ENCODE measurements at places on chromosomes 2 and 18.

DNA sequence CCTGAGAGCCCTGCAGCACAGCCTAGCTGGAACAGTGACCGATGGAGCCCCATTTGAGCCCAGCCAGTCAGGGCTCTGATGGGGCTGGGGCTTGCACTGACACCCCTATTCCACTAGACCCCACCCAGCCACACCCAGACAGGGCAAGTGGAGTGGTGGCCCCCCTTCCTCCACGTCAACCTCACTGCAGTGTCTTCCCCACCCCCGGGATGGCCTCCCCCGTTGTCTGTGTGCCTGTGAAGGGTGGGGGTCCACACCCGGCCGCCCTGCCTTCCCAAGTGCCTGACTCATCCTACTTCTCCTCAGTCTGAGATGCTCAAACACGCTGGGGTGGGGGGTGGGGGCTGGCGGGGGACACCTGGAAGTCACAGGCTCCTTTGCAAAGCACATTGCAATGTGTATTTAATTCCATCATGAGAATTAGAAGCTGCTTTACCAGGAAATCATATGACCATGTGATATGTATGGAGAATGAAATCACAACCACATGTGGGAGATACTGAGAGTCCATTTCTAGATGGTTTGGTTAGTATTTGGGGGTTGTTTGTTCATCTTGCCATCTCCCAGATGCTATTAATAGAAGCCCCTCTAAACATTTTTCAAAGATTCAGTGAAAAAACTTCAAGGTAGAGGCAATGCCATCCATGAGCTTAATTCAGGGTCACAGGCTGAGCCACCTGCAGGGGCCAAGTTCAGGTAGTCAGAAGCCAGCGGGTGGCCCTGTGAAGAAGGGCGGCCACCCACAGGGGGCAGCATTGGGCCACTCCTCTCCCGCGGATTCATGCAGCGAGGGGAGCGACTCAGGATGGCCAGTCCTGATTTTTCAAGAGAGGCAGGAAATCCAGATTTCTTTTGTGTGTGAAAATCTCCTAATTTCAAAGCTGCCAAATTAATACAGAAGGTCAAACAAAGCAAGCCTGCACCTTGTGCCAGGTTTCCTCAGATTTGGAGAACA, 22.7 kb upstream of the GMPPA start:
- peak; percentile 59 for DNase-seq

DNA sequence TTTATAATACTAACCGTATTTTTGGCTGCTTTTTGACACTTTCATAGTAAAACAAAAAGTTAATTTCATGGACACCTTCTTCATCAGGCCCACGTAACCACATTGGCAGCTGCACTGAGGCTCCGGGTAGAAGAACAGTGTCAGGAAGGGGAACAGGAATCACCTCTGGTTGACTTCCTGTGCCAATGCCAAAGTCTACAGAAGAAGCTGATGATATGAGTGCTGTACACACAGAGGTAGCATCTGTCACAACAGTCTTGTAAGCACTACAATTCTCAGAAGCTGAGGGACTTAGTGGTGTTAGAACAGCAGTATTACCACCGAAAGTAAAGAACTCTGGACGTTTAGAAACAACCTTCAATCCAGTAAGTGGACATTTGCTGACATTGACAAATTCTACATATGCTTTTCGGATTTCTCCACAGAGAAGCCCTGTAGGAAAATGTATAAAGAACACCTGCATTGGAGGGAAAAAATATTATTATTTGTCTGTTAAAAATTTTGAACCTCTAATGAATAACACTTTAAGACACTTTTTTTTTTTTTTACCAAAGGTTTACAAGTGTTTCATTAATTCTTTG, 85.3 kb downstream of the TRAPPC8 start:
- DNase-seq, result no peak

DNA sequence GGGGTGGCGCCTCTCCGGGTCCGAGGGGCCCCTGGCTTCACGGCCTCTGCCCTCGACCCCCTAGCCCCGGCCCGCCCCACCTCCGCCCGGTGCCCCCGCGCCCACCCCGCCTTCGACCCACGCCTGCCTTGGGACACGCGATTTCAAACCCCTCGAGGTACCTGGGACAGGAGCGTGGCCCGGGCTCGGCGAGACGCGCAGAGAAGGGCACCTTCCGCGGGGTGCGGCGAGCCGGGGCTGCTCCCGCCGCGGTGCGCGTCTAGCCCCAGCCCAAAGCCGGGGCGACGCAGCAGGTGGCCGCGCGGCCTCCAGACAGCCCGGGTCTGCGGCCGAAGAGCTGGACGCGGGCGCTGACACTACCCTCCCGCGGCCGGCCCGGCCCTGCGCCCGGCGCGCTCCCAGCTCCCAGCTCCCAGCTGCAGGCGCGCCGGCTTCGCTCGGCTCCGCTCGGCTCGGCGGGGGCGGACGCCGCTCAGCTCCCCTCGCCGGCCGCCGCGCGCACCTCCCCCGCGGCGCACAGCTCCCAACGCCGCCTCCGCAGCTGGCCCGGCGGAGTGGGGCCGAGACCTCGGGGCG, at the start of gene CRACDL:
Gene CRACDL, minus strand, starts transcription at position 449 of the 576 bp plus-strand sequence. CDS start 89,425 bp downstream, outside the sequence.
- no peak for DNase-seq

DNA sequence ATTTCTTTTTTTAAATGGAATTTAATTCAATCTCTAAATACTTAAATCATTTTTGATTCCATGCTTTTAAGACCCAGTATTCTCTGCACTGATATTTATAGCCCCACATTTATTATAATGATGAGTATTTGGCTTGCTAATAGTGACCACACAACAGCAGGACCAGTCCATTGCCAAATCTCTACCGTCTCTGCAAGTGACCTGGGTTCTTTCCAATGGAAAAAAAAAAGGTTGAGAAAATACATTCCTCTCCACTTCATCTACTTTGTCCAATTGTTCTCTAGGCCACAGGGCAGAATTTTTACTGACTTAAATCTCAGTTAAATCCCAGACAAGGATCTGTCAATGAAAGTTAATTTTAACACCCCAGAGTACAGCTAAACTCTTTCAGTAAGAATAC, 20.5 kb downstream of the GRB14 start:
- DNase-seq, result no peak

DNA sequence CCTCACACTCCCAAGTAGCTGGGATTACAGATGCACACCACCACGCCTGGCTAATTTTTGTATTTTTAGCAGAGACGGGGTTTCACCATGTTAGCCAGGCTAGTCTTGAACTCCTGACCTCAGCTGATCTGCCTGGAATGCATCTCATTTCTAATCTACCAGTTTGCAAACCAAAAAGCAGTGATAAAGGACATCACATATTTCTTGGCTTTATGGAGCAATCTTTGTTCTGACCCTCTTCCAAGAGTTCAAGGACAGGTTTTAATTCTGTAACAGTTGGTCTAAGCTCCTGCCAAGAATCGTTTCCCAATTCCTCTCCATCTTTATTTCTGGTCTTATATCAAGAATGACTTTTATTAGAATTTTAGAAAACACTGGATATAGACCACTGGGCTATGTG, 67.7 kb downstream of the SLC40A1 start:
- DNase-seq, result no peak

DNA sequence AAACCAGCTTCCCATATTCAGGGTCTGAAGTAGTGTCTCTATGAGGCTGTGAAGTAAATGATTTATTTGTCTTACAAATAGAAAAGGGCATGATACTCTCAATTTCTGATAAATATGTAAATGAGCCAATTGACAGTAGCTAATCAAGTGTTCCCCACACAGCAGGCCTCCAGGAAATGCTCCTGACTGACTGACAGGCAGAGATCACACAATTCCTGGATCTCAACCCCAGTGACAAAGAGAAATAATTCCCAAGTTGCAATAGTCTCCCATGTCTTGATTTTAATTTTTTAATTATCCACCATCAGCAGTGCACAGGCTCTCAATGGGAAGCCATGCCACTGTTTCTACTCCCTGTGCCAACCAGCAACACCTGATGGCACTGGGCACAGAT, 390.4 kb downstream of the SOX11 start:
- DNase-seq, result no peak

- no peak for DNase-seq
Observed at GRCh38 chr2:239295377-239296019, 105.3 kb downstream of the HDAC4 start.

DNA sequence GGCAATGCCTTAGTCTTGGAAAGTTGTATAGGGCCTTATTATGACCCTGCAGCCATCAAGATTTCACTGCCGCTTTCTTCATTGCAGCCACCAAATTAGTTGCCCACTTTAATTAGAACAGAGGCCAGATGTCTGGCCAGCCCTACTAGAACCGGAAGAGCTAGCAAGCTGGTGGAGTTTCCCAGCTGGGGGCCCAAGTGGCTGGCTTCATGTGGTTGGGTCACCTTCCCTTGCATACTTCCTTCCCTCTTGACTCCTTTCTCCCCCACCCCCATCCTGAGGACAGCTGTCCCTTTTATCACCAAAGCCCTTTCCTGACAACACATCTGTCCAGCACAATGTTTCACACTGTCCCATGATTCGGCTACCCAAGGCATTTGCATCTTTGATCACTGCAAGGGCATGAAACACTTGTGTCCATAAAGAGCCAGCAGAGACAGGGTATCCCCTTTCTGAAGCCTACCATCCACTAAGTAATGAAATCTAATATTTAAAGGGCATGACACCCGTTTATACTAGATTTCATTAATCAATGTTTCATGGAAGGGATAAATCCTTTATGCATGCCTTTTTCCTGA, 187.2 kb downstream of the BCL11A start:
- DNase-seq, result no peak

- DNase-seq, result no peak
Observed at GRCh38 chr18:60910534-60910933, 422.7 kb upstream of the CDH20 start.

DNA sequence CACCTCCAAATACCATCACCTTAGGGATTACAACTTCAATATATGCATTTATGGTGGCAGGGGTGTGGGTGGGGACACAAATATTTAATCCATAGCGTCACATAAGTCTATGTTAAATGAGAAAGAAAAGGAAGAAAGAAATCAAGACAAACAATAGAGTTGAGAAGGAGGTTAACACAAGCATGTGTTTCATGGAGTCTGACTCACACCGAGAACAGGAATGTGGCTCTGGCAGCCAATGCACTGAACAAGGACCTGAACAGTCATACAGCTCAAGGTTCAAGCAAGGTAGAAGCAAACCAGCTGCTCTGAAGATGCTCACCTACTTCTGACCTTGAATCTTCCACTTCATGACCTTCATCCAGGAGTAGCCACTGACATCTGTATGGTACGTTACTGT, 36.2 kb upstream of the LPIN1 start:
- DNase-seq, result no peak

DNA sequence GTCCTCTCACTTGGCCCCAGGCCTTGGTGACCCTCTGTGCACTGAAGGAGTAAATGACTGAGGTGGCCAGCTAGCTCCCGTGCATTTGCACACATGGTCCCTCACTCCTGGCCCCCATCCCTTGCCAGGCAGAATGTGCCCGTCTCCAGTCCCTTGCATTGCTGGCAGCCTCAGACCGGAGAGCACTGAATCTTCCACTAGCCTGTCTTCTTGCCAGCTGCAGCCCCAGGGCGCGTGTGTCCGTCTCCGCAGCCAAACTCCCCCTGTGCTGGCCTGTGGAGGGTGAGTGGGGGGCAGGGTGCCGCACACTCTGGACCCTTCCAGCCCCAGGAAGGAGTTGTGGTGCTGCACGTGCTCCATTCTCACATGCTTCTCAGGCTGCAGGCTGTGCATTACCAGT, 35.9 kb downstream of the INPP4A start:
- DNase-seq, result no peak

- no peak for DNase-seq
Observed at GRCh38 chr18:23716516-23716915, 27.3 kb downstream of the LAMA3 start.

DNA sequence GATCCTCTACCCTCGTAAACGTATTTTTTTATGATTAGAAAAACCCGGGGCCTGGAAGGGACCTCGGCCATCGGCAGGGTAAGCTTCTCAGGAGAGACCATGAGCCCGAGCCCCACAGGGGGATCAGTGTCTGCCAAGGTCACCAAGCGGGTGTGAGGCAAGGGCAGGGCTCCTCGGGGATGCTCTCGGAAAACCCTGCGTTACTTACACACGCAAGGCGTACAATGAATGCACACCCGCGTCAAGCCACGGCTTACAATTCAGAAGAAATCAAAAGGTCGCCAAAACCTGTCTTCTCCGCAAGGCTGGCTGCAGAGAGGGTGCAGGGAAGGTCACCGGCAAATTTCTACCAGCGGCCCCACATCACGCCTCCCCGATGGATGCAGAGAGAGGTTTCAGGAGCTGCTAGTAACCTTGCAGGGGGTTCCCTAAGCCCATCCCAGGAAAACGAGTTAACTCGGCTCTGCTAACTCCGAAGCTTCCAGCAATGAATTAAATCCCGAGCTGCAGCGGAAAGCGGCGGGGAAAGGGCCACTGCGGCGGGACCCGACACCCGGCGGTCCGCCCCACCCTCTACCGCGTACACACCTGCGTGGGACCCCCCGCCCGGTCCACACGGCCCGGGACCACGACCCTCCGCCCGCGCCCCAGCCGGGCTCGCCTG, 638 bp downstream of the ST3GAL5 start:
- DNase-seq, result no peak

- DNase-seq, result no peak
Observed at GRCh38 chr2:101332885-101333766, 24.6 kb upstream of the RNF149 start.

- no peak for DNase-seq
Observed at GRCh38 chr2:196233805-196234475, 62.6 kb upstream of the STK17B start.

DNA sequence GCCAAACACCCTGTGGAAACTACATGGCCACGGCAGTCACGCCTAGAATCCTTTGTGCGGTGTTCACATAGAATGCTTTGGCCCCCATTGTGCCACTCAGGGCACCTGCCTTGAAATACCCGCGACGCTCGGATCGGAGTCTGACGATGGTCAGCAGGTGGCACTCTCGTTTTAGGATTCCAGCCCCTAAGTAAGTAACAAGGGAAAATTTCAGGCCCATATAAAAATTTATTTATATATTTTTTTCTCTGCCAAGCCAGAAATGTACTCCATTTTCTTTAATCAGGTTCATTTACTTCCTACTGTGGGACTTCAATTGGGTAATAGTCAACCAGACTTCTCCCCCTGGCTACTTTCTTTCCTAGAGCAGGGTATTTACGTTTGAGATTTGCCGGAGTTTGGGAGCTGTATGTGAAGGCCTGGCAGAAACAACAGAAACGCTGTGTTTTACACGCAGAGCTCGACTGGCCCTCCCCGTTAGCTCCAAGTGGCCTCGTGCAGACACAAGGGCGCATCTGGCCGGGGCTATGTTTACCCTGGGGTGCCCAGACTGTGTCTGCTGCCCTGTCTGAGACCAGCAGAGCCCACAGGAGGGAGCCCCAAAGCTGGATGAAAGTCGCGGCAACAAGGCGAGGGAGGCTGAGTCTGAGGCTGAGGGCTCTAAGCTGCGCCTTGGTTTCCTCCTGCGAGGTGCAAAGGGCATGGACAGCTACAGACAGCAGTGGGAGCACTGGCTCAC, 41.6 kb downstream of the LRRC30 start:
- no peak for DNase-seq

DNA sequence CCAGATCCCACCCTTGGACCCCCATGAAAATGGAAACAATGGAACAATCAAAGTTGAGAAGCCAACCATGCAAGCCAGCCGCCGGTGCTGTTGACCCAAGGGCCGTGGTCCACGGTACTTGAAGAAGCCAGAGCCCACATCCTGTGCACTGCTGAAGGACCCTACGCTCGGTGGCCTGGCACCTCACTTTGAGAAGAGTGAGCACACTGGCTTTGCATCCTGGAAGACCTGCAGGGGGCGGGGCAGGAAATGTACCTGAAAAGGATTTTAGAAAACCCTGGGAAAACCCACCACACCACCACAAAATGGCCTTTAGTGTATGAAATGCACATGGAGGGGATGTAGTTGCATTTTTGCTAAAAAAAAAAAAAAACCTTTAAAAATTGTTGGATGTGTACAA, 26.5 kb upstream of the TXNDC2 start:
- DNase-seq, result no peak
